ENCODE measurements at places on chromosomes 5 and 9.

GRCh38 chr5:158451203-158451992, 592.5 kb upstream of the CLINT1 start:
- no peak for DNase-seq

GRCh38 chr9:87944682-87945081, 26.9 kb downstream of the SPATA31C1 start:
- DNase-seq = no peak

DNA sequence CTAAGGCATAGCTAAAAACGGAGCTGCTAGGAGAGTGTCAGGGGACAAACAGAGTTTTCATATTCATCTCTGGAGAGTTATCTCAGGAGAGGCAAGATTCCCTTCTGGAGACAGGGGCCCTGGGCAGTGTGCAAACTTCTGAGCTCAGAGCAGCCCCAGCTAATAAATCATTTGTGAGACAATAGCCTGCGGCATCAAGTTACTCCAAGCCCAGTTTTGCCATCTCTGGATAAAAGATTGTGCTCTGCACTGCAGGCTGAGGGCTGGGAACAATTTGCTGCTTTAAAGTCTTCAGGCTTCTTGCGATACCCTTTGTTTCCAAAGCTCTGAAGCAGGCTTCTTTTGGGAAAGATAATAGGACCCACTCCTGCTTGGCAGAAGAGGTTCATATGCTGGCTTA, 164.3 kb upstream of the BRINP1 start:
- no peak for DNase-seq

DNA sequence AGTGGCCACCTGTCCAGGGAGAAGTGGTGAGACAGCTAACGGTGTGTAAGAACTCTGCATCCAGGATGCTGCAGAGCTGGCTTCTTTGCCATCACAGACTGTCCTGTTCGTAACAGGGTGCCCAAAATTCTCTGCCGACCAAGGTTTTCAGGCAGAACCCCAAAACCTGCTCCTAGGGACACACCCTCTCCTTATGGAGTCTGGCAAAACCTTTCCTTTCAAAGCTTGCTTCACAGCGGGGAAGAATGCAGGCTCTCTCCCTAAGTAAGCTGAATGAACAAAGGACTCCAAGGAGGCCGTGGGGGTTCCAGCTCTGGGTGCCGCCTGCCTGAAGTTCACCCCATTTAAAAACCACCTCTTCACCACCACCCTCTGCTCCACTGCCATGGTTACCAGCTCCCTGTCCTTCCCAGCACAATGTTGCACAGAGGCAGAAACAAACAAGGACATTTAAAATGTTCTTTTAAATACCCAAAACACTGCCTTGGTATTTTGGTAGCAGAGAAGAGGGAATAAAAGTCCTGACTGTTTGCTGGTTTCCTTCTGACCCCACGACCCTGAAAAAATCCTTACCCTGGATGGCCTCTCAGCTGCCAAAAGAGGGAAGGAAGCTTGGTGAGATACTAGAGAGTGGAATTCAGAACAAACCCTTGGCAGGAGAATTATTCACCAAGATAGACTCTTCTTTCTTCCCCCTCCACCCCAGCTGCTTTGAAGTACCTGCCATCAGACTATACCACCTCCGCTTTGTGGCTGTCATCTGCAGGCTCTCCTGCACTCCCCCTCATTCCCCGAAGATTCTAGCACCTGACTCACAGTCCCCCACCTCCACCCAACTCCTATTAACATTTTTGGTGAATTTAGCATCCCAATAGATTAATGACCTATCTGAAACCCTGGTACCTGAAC, 7.1 kb upstream of the KLF9 start:
- no peak for DNase-seq

GRCh38 chr5:149757197-149757947, 27.3 kb downstream of the PPARGC1B start:
- no peak for DNase-seq

GRCh38 chr5:156624686-156625085, 225.4 kb upstream of the PPP1R2B start:
- DNase-seq = no peak

GRCh38 chr5:171946000-171946781, 60.2 kb downstream of the FBXW11 start:
- DNase-seq = no peak

DNA sequence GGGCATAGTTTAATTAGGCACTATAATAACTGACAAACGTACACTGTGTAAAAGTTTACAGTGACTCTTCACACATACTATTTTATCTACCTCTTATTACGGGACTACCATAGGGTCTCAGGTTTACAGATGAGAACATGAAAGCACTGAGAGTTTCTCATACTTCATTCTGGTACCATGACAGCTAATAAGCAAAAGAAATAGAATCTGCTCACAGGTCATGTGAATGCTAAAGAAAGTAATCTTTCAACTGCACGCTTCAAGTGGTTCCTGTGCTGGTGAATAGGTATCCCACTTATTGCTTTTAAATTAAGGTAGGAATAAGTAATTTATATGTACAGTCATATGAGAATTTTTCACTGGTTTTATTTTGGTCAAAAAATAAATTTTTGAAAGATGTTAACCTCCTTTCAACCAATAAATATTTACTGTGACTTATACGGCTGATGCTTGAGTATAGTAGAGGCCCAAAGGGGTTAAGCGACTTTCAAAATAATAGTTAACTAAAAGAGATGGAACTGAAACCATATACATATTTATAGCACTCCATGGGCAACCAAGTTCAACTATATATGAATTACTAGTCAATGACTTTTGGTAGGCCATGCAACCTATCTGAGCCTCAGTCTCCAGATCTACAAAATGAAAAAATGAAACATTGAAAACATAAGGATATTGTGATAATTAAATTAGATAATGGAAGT, 8.1 kb downstream of the CDKN2A start:
- DNase-seq = no peak

- DNase-seq = no peak
These were observed 57.0 kb downstream of the GOLM1 start for GRCh38 chr9:86042199-86042978.

- no peak for DNase-seq
These were observed 1.1 kb downstream of the CTNND2 start for GRCh38 chr5:11903121-11903613.

DNA sequence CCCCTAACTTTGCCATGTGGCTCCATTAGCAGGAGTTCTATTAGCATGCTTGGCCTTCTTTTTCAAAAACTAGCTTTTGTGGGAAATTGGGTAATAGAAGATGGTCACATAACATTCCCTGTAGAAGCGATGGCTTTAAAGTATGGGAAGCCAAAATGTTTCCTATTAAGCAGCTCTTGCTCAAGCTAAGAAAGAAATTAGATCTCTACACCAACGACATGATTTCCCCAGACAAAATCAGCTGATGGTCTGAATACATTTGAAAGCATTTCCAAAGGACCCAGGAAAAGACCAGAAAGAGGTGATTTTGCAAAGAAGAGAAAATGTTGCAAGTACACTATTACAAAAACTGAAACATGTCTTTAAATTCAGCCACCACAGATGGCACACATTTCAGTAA, 4.8 kb upstream of the NFIL3 start:
- no peak for DNase-seq

GRCh38 chr9:136584401-136584932, 38.6 kb upstream of the NOTCH1 start:
- no peak for DNase-seq

DNA sequence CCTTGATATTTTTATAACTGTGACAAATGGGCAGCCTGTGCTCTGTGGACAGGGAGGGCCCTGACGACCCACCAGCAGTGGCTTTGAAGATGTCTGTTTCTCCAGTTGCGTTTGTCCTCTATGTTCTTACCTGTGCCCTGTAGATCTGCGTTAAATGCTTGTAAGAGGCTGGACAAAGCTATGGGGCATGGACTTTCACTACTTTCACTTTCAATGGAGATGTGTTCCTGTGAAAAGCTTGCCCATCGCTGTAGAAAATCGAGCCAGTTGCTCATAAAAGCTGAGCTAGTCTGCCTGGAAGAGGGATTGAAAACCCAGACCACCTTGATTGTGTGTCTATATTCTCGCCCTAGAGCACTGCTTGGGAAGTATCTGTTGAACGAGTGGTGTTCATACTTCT, 74.1 kb downstream of the PSAT1 start:
- DNase-seq = no peak

- DNase-seq = peak; percentile 81
These were observed 5.1 kb upstream of the ELAVL2 start for GRCh38 chr9:23830929-23831730.

GRCh38 chr5:135944967-135945560, 9.7 kb downstream of the LECT2 start:
- DNase-seq = peak; percentile 65

DNA sequence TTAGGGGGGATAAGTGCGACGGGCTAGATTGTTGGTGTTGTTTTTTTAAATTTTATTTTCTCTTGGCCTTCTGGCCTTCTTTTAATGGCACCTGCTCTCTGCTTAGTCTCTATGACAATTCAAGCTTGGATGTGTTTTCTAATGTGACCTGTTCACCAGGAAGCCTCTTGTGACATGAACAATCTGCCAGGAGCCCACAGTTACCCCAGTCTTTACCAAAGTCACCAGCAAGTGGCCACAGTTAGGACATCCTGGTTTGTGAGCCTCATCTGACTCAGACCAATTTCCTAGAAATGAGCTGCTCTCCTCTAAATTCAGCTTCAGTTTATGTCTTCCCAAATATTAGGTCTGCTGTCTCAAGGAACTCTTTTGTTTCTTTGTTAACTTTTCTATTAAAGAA, 135.8 kb downstream of the TLE4 start:
- no peak for DNase-seq

GRCh38 chr5:176948458-176948857, 49.3 kb upstream of the HK3 start:
- no peak for DNase-seq

DNA sequence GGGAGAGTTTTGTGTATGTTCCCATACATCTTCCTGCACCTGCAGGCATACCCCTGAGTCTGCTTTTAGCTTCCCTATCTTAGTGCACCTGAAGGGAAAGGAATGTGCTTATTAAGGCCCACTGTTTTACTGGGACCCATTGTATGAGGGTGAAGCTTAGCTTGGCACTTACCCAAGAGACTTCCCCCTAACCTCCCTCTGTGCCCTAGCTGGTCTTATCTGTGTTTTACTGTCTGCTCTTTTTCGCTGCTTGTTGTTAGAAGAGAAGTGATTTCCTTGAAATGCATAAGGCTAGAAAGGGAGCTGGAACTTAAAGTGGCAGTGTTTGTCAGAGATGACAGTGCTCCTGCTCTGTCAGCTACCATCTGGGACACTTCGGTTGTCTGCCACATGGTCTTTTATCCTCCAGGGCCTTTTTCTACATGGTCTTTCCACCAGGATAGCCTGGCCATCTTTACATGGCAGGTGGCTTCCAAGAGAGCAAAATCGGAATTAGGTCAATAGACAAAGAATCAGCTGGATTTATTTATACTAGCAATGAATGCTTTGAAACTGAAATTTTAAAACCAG, 122.5 kb upstream of the SLC44A1 start:
- peak; percentile 19 for DNase-seq

- DNase-seq = no peak
These were observed 66.2 kb downstream of the TRIO start for GRCh38 chr5:14209222-14209822.

DNA sequence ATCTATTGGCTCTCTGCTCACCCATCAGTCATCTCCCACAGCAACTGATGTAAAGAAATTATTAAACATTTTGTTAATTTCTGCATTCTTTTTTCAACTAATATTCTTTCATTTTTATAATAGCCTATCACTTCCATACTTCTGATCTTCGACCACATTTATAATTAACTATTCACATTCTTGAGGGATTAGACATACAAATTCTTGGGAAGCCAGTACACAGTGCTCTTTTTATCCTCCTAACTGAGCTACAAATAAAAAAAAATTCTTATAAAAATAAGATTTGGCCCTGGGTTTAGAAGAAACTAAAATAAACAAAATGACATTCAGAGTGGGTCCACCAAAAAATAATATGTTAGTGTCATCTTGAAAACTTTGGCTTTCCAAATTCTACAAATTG, 103.7 kb upstream of the ITGA1 start:
- DNase-seq = no peak

GRCh38 chr9:17613758-17614157, 34.9 kb downstream of the SH3GL2 start:
- no peak for DNase-seq

DNA sequence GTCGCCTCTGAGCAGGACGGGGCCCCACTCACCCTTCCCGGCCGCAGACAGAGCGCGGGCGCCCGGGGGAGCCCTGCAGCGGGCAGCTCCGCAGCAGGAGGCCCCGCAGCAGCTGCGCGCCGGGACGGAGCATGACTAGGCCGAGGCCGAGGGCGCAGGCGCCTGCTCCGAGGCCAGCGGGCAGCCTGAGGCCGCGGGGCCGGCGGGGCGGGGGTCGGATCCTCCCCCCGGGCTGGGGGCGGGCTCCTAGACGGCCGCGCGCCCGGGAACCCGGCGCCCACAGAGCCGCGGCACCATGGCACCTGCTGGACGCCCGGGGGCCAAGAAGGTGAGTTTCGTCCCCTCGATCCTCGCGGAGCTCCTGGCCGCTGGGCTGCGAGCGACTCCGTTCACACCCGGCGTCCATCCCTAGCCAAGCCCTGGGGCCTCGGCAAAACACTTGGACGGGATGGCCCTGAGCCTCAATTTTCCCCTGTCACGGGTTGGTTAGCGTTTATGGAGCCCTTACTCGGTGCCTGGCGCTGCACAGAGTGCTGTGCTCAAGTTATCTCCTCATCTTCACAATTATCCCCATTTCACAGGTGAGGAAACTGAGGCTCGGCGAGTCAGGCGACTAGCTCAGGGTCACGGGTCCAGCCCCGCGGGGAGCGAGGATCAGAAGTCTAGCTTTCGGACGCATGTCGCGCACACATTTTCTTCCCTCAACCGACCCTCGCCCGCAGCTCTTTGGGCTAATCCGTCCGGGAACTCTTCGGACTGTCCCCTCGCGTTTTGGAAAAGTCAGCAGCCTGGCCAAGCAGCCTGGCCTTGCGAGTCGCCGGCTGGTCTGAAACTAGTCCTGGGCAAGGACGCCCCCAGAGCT, at the start of the genes BHMT2 and DMGDH:
TSS of gene BHMT2 (plus strand) at position 280 of the 862 bp plus-strand sequence. CDS start at position 296, 16 bp downstream.
TSS of gene DMGDH (minus strand) at position 187 of the 862 bp plus-strand sequence. CDS start at position 133, 54 bp downstream.
- no peak for DNase-seq

DNA sequence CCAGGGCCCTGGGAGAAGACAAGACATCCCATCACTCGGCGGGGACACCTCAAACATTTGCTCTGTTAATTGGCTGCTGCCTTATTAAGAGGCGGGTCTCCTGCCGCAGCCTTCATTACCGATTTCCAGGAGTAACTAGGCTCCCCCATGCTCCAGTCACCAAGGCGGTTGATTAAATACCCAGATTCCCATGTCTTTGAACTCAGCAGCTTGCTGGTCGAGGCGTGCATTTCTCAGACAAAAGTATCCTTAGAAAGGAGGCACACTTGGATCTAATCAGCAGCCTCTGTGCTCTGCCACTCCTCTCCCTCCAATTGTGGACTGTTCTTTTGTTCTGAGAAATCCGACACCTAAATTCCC, 228.8 kb downstream of the FSTL4 start:
- DNase-seq = peak; percentile 58

- no peak for DNase-seq
These were observed 175.8 kb upstream of the GAS1 start for GRCh38 chr9:87122947-87123685.

- no peak for DNase-seq
These were observed 703.5 kb upstream of the RGMB start for GRCh38 chr5:98069876-98070512.

GRCh38 chr5:32482193-32482592, 37.7 kb upstream of the ZFR start:
- DNase-seq = no peak

GRCh38 chr9:133771486-133772482, 33.6 kb upstream of the SARDH start:
- peak; percentile 38 for DNase-seq
